NCI-H1930 (cell line): ENCODE measurements at places on chromosomes 2 and 18.

GRCh38 chr2:101007415-101008345, 5.6 kb downstream of the RPL31 start:
- DNase-seq: no peak

DNA sequence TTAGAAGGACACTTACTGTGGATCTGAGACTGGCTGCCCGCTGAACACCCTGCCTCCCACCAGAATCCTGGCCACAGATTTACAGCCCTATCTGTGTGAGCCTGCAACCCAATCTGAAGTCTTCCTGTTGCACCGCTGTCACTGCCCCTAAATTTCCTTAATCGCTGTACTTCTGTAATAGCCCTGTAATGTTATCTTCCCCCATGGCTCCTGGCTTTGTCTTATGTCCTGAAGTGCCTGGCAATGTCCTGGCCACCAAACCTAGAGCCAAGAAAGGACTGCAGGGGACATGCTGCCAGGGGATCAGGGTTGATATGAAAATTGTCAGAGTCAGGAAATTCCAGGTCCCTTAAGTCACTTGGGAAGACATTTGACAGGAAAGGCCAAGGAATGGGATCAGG, 52.7 kb downstream of the FHOD3 start:
- DNase-seq: no peak

GRCh38 chr18:3177902-3178687, 41.7 kb downstream of the MYOM1 start:
- DNase-seq: no peak

GRCh38 chr18:37698508-37699040, 133.0 kb upstream of the CELF4 start:
- no peak for DNase-seq

GRCh38 chr18:478681-479080, 21.8 kb downstream of the COLEC12 start:
- no peak for DNase-seq

- DNase-seq: no peak
Observed at GRCh38 chr2:219010162-219010756, 17.0 kb upstream of the CRYBA2 start.

DNA sequence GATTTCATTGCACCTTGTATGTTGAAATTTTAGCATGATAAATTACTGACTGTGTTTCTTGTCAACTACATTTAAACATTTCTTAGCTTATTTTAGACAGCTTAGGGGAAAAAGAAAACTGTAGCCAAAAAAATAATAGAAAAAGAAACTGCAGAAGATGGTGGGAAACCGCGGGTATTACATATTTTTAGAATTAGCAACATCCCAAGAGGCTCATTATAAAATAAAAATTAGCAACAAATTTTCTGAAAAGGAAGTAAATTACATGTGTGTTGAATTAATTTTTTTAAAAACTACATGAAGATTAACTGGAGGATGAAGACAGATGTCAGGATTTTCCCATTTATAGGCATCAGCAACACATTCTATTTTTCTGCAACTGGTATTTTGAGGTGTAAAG, 4.3 kb downstream of the PELI1 start:
- DNase-seq: no peak

DNA sequence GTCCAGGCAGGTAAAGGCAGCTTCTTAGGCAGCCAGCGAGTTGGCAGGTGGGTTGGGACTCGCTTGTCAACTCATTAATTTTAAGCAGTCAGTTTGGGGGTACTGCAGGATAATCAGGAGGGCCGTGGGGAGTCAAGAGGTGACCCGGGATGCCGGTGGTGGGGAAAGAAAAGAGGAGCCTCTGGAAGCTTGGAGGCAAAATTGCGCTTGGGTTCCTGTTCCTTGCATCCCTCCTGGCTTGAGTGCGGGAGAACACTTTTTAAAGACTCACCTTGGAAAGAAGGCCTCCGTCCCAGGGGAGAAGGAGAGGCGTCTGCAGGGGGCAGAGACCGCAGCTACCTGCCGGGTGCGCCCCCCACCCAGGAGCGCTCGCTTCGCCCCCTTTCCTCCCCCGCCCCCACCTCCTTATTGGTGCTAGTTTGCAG, at the start of gene KCNJ3:
Gene KCNJ3 (plus strand): TSS at position 400 of the 425 bp plus-strand sequence. CDS start 81 bp downstream, outside the sequence.
- DNase-seq: no peak

DNA sequence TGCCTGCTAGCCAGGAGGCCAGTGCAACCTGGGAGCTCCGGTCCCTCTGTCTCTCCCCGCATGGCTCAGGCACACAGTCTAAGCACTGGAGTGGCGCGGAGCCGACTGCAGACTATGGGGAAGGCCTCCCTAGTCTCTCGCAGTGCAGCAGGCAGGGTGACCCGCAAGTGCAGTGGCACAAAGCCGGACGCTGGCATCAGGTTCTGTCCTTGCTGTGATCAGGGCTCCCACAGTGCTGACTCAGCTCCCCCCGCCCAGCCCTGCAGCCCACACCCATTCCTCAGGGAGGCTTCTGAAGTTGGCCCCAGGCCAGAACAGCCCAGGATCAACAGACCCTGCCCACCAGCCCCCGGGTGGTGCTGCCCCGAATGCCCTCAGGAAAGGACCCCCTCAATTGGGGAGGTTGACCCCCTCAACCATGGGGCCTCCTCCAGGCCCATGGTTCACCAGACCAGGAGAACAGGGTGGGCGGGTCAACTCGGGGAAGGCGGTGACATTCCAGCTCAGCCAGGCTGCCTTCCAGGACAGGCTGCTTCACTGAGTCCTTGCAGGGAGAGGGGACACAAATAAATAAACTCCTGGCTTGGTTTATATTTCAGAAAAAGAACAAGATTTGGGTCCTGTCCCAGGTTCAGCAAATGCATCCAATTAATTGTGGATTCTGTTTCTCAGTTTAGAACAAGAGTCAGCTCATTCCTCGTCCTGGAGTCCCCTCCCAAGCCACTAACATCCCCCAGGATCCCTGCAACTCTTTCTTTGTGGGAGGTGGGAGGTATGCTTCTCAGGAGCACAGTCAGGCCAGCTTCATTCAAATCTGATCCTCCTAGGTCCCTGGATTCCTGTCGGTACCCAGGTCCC, 12.2 kb downstream of the BIN1 start:
- no peak for DNase-seq

DNA sequence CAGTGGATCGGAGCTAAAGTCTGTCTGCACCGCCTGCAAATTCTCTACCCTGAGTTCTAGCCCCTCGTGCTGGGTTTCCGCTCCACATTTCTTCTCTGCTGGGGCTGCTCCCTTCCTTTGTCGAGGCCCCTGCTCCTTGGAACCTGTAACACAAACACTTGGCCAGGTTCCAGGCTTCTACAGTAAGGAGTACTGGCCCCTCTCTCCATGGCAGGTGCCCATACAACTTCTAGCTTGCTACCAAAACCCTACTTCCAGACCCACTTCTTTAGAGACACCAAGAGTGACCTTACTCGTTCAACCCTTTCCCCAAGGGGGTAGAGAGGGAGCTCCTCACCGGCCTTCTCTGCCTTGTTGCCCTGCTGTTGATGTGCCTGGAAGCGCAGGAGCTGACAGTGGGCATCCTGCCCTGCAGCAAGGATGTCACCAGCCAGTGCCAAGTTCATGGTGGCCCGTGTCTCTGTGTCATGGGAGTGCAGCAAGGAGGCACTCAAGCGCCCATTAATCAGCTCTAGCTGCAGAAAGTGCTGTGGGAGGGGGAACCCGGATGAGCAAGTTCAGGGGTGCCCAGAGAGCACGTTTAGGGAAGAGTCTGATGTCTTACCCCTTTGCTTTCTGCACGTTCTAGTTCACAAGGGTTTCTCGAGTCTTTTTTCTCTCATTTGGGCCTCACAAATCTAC, 1.1 kb downstream of the PREB start:
- DNase-seq: no peak

- DNase-seq: no peak
Observed at GRCh38 chr2:13035866-13036265, 319.1 kb downstream of the TRIB2 start.

GRCh38 chr2:241734467-241735208, at the start of gene D2HGDH:
D2HGDH (plus strand) TSS chr2:241734630; CDS start chr2:241735225, 595 bp downstream.
- peak; percentile 73 for DNase-seq

DNA sequence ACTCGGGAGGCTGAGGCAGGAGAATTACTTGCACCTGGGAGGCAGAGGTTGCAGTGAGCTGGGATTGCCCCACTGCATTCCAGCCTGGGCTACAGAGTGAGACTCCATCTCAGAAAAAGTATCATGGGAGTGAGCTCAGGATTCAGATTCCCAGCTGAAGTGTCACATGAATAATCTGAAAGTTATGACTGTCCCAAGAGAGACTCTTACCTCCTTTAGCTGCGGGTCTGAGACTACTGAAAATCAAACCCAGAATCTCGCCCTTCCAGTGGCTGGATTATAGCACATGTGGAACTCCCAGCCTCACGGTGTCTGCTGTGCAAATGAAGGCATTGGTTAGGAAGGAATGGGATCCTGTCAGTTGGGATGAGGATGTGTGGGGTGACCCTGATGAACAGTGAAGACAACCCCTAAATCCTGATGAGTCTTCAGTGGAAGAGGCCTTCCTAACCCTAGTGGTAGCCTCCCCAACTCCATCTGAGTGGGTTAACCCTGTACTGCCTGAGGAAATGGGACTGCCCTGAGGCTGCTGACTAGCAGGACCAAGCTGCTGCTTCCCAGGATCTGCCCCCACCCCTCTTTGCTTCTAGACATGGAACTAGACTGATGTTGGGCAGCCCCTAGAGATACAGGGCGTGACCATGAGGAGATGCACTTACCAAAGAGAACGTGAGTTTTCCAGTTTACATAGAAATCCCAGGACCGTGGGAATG, 16.5 kb downstream of the BOK start:
- DNase-seq: no peak

- DNase-seq: no peak
Observed at GRCh38 chr18:66742832-66743231, 138.9 kb upstream of the CDH19 start.

GRCh38 chr2:225584796-225585195, 185.3 kb downstream of the NYAP2 start:
- DNase-seq: no peak

DNA sequence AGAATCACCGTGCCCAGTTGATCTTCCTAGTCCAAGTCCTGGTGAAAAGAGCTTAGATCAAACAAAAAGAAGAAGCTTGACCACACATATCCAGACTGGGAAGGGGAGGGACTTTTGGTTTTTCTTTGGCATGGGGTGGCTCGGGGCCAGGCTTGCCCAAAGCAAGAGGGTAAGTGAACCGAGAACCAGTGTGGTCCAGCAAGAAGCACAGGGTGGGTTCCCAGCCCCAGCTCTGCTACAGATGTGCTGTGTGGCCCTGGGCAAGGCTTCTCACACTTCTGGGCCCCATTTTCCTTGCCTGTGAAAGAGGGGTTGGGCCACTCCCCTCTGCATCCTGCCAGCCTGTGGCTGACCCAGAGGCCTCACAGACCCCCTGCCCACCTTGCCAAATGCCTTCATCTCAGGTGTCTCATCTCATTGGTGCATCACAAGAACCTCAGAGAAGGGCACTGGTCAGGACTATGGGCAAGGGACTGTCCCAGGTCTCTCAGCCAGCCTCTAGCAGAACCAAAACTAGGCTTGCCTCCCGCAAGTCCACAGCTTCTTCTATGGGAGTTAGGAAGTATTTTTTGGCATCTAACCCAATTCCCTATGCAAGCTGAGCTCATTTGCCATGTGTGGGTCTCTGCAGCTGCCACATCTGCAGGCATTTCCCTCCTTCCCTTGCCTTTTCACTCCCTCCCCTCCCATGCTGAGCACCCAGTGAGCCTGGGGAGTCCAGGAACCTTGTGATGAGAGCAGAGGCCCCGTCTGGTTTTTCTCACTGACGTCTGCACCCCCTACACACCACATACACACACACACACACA, 6.9 kb downstream of the ATP6V1B1 start:
- DNase-seq: no peak

DNA sequence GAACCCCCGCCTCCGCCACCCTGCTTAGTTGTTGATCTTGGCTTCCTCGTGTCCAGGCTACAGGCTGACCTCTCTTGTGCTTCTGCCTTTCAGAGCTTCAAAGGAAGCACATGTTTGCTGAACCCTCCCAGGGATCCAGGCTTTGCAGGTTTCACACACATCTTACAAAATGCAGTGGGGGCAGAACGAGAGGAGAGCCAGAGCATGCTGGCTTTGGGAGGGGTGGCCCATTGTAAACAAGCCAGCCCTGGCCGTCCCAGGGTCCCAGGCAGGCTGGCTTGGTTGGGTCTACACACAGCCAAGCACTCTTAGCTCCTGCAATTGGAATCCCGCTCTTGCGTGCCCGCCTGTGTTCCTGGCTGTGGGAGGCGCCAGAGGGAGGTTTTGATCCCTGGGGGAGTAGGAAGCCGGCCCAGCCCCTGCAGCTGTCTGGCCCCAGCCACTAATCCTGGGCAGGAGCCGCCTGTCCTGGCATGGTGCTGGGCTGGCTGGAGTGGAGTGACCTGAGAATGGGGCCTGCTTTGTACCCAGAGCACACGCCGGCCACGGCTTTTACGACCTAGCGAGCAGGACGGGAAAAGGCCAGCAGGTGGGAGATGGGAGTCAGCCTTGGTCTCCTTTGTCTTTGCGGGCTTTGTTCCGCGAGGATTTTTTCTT, 53.9 kb downstream of the SH3BP4 start:
- no peak for DNase-seq

DNA sequence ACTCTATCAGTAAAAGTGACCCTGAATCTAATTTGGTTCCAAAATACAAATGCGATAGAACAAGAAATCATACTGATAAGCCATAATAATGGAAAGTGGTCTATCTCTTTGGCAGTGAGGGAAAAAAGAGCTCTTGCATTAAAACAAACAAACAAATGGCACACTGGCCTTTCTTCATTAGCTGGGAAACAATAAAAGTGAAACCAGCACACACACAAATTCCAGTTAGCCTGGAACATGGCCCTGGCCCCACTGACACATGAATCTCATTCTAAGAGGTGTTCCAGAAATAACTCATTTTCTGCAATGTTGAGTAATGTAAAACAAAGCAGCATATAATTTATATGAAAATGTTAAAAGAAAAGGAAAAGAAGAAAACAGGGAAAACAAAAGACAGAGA, 79.3 kb upstream of the TGFA start:
- DNase-seq: no peak

DNA sequence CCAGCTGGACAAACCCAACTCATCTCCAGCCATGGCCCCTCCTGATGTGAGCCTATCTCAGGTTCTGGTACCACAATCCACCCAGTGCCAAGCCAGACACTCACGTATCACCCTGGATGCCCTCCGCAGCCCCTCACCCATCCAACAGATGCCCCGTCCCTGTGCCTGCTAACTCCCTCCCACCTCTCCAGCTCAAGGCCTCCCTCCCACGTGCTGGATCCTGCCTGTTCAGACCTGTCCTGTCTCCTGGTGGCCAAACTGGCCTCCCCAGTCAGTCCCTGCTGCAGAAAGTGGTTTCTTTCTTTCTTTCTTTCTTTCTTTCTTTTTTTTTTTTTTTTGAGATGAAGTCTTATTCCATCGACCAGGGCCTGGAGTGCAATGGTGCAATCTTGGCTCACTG, 86.2 kb downstream of the RRM2 start:
- DNase-seq: no peak

- DNase-seq: no peak
Observed at GRCh38 chr18:74617486-74617885, 19.8 kb downstream of the ZNF407 start.

GRCh38 chr2:97924194-97924593, 71.6 kb downstream of the TMEM131 start:
- no peak for DNase-seq
